ENCODE measurements at places on chromosomes 3 and 15. TPM values are rescaled to one million over a fixed set of nuclear protein-coding genes. Genes with fewer than 3 reads are reported as not detected.

Gene PLXND1
- total RNA-seq, result 26.8 TPM

GRCh38 chr3:166390303-166390702, 553.1 kb upstream of the BCHE start:
- no peak for DNase-seq

- no peak for DNase-seq
Observed at GRCh38 chr3:66200786-66201185, 20.0 kb upstream of the SLC25A26 start.

Gene SLC2A2
- not detected for total RNA-seq

Gene DLL4
- total RNA-seq, result 9.4 TPM

DNA sequence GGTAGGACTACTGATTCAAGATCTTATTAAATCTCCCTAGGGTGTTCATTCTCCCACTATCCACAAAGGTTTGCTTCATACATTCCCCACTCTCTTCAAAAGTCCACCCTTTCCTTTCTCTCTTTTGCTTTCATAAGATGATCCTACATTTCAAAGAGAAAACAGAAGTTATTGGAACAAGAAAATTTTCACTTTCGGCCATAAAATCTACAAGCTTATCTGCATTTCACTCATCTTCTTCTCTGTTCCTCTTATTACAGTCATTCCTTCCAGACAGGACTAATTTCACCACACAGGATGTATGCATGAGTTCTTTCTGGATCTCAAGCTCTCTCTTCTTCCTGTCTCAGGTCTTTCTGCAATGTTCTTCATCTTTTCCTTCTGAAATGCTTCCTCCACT, 238.7 kb downstream of the ISL2 start:
- DNase-seq, result no peak

DNA sequence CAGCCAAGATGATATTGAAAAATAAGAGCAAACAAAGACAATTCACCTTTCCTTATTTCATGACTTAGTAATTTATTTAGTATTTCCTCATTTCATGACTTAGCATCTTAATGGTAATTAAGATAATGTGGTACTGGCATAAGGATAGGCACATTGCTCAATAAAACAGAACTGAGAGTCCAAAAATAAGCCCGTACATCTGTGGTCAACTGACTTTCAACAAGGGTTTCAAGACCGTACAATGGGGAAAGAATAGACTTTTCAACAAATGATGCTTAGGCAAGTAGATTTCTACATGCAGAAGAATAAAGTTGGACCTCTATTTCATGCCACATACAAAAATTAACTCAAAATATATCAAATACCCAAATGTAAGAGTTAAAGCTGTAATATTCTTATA, 603 bp upstream of the PYDC2 start:
- no peak for DNase-seq

- no peak for DNase-seq
Observed at GRCh38 chr3:104582092-104582491, 784.6 kb upstream of the ALCAM start.

Data from mucosa of descending colon (tissue), 3 donors.